IMR-90 (cell line): ENCODE measurements at places on chromosomes 16 and 17.

- no peak for DNase-seq
Observed at GRCh38 chr16:22743401-22743800, 70.6 kb upstream of the HS3ST2 start.

DNA sequence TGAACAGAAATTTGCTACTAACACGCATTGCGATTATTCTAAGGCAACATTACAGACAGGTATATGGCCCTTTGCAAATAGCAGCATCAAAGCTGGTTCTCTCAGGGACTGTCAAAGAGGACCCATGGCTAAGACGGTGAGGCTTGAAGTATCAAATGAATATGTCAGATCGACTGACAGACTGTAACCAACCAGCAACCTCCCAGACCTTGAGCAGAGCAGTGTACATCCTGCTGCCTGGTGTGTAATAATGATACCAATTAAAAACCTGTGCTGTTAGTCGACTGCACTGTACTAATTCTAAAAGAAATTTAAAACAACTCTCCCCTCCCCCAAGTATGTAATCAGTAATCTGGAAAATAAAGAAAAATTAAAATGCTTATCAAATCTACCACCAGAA, 35.9 kb upstream of the GHDC start:
- no peak for DNase-seq

DNA sequence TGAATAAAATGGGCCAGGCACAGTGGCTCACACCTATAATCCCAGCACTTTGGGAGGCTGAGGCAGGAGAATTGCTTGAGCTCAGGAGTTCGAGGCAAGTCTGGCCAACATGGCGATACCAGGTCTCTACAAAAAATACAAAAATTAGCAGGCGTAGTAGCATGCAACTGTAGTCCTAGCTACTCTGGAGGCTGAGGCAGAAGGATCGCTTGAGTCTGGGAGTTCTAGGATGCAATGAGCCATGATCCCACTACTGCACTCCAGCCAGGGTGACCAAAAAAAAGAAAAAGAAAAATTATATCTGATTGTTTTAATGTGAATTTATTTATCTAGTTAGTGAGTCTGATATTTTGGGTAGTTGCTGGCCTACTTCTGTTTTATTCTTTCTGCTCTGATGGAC, 7.0 kb downstream of the IL34 start:
- no peak for DNase-seq

DNA sequence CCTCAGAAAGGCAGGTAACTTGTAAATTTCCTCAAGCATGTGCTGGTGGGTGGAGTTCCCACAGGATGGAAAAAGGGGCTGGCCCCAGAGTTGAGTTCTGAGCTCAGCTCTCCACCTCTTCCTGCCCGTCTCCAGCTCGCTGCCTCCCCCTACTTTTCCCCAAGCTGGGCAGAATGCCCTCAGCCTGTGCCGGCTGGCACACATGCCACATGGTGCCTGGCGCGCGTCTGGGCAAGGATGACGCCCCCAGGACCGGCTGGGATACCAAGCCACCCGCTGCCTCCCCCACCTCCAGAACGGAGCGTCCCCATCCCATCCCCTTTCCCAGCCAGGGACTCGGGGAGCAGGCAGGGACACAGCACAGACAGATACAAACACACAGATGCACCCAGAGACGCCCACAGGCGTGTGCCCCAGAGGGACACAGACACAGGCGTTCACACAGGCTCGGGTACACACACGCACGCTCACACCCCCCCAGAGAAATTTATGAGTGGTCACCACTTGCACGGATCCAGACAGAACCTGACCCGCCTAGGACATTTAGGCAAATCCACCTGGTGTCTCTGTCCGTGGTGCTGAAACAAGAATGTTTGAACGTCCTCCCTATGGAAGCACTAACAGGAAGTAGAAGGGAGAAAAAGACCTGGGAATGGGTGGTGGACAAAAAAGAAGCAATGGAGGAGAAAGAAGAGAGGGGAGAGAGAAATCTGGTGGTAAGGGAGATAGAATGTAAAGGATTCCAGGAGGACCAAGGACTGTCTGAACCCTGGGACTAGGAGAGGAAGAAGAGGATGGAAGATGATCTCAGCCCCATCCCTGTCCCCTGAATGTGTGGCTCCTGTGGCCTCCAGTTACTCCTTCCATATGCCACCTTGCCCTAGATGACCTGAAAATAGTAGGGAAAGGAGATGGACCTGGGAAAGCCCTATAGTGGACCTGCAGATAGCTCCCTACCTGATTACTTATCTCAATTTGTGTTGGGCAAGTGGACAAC, 15.5 kb downstream of the NEUROD2 start:
- DNase-seq: peak; percentile 50

- peak; percentile 61 for DNase-seq
Observed at GRCh38 chr17:20010099-20010863, 1.1 kb downstream of the SPECC1 start.

GRCh38 chr16:396605-397004, 394 bp upstream of the NME4 start:
- peak; percentile 41 for DNase-seq

- DNase-seq: no peak
Observed at GRCh38 chr16:16093628-16094332, 129.5 kb downstream of the ABCC6 start.

GRCh38 chr17:28907709-28908475, 5.0 kb upstream of the DHRS13 start:
- peak; percentile 41 for DNase-seq

DNA sequence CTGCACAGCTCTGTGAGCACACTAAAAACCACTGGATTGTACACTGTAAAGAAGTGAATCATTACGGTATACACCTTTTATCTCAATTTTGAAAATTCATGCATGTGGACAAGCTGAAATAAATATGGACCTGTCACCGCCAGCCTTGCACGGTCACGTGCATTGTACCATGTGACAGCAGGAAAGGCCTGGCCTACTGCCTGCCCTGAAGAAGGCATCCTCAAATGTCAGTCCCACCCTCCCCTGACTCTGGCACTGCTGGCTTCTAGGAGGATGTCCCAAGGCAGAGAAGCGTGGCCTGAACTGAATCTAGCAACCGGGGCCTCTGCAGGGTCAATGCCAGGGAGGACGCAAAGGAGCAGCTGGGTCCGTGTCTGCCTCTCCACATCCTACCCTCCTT, 34.6 kb downstream of the SLC38A8 start:
- no peak for DNase-seq

- DNase-seq: no peak
Observed at GRCh38 chr17:63332286-63332685, 113.8 kb downstream of the CYB561 start.

DNA sequence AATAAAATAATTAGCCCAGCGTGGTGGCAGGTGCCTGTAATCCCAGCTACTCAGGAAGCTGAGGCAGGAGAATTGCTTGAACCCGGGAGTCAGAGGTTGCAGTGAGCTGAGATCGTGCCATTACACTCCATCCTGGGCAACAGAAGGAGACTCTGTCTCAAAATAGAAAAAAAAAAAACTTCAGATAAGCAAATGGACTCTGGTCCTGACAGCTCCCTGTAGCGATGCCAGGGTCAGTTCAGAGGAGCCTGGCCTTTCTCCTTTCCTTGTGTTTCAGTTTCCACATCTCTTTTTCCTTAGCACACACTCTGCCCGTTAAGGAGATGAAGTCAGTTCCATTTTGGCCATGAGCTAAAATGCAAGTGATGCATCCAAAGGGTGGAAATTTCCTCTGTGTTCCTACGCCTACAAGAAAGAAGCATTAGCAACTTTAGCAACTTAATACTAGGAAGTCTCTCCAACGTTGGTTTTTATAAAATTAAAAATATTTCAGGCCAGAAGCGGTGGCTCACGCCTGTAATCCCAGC, 11.6 kb upstream of the GRB2 start:
- DNase-seq: no peak

DNA sequence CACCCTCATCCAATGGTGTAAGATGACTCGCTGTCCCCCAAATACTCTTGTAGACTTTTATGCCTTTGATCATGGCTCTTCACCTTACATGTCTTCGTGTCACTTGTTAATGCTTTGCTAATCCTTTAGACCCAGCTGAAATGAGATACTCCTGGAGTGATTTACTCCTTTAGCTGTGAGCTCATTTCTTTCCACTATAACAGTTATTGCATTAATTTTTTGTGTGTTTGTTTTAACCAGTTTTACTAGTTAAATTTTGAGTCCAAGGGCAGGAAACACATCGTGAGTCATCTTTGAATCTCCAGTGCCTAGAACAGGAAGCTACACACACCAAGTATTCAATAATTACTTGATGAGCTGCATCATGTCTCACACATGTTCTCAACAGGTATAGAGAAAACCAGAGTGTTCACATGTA, 6.5 kb upstream of the CTCF start:
- peak; percentile 72 for DNase-seq

- DNase-seq: no peak
Observed at GRCh38 chr17:47808830-47809480, 12.6 kb downstream of the OSBPL7 start.

DNA sequence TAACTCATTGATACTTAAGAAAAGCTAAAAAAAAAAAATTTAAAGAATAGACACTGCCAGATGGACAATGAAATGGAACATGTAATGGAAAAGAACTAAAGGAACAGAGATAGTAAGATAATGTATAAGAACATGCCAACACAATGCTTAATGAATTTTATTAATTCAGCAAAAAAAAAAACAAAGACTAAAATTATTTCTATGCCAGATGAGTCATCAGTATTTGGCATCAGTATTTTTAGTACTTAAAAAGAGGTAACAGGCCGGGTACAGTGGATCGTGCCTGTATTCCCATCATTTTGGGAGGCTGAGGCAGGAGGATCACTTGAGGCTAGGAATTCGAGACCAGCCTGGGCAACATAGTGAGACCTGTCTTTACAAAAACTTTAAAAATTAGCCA, 168.5 kb downstream of the CYB561 start:
- DNase-seq: no peak

DNA sequence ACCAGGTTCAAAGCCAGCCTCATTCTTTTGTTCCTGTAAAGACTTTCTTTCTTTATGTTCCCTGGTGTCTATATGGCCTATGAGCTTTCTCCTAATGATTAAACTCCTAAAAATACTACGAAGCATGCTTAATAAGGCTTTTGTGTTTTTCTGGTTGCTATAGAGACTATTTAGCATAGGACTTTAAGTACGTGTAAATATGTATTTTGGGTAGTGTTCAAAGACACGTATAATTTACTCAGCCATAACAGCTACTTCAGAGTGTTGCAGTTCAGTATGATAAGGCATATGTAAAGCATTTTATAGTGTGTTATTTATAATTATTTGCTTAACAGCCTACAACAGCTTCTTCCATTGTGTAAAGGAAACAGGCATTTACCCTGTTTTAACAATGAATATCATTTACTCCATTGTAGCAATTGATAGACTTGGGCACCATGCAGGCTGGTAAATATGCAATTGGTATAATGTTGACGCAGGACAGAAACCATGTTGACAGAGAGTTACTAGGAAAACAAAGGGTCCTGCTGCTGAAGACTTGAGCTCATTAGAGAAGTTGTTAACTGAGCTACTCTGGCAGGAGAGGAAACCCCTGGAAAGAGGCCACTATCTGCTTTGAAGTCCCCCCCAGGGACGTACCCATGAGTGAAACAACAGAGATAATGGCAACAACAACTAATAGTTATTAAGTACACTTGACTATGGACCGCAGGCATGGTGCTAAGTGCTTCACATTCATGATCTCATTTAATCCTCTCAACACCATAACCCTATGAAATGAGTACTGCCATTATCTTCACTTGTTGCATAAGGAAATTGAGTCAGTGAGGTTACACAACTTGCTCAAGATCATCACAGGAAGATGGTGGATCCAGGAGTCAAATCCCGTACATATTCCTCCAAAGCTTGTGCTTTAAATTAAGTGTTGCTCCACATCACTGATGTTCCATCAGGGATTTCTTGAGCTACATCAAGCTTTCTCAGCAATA, 342.2 kb upstream of the DYNLRB2 start:
- DNase-seq: peak; percentile 25

DNA sequence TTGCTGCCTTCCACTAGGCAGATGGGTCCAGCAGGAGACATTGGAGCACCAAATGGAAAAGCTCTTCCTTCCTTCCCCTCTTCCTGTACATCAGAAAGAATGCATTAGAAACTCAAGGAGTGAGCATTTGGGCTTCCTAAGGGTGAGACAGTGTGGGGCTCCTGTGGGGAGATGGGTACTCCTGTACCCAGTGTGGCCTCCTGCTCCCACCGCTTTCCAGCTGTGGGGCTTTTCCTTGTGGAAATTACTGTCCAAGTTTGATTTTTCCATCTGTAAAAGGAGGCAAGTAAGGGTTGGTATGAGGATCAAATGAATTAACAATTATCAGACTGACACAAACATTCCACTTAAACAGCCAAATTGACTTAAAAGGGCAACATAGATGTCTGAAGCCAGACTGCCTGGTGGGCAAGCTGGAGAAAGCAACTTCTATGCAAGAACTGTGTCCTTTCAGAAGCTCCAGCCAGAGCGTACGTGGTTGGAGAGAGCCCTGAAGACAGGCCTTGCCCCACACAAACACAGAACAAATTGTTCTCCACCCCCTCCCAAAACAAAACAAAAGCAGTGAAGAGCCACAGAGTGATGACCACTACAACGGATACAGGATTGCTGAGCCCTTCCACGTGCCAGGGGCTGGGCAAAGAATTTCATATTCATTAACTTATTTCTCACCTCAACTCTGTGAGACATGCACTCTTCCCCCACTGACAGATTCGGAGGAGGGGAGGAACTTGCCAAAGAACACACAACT, 23.1 kb upstream of the ALDH3A1 start:
- DNase-seq: no peak

- peak; percentile 86 for DNase-seq
Observed at GRCh38 chr16:59593194-59593661, 859.1 kb upstream of the GOT2 start.

GRCh38 chr16:47470810-47471209, 9.7 kb downstream of the PHKB start:
- no peak for DNase-seq

DNA sequence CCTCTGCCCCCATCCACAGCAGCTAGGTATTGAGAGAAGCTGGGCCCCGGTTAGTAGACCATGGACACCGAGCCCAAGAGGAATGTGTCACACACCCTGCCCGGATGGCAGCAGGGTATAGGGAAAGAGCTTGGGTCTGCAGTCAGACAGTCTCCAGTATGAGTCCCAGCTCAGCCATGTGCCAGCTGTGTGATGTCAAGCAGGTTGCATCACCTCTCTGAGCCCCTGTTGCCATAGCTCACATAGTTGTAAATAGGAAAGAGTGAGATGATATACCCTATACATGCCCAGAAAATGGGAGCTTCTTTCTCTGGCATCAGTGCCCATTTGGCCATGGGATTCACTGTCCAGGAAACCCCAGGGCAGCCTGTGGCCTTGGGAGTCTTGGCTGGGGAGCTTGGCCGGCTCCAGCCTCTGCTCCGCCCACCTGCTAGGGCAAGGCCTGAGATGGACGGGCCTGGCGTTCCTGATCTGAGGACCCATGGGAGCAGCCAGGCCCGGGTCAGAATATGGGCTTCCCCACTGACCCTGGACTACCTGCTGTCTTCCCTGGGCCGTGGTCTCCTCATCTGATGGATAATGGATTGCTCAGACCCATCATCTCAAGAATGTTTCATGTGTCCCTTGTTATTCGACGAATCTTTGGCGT, 13.2 kb downstream of the CD300LG start:
- DNase-seq: no peak

- no peak for DNase-seq
Observed at GRCh38 chr17:31490671-31491375, 99.3 kb downstream of the RAB11FIP4 start.

- no peak for DNase-seq
Observed at GRCh38 chr17:633641-634101, 81.0 kb downstream of the VPS53 start.
